ENCODE measurements at places on chromosomes 7 and 10.

GRCh38 chr10:3890602-3891352 lies 105.8 kb upstream of the KLF6 start:
- DNase-seq, result no peak

GRCh38 chr7:66575398-66575797 lies 53.3 kb upstream of the KCTD7 start:
- no peak for DNase-seq

GRCh38 chr7:92874567-92874966 lies 38.2 kb upstream of the CDK6 start:
- DNase-seq, result no peak

- no peak for DNase-seq
Measured at GRCh38 chr7:116799916-116800315, 62.5 kb upstream of the CAPZA2 start.

GRCh38 chr7:112572669-112573301 lies 92.0 kb downstream of the LSMEM1 start:
- no peak for DNase-seq

DNA sequence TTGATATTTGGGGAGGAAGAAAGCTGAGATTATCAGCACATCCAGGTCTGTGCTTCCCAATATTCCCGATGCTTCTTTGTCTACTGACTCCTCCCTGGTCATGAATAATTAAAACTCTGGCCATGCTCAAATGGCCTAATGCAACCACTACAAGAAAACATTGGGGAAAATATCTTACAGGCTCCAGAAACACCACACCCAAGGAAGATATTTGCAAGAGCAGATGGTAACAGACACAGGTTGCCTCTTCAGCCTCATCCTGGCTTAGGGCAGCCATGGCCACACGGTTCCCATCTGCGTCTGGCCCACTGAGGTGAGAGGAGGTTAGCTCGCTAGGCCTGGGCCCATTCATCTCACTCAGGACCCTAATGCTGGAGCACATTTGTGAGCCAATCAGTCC lies 108.4 kb upstream of the SDK1 start:
- DNase-seq, result no peak

DNA sequence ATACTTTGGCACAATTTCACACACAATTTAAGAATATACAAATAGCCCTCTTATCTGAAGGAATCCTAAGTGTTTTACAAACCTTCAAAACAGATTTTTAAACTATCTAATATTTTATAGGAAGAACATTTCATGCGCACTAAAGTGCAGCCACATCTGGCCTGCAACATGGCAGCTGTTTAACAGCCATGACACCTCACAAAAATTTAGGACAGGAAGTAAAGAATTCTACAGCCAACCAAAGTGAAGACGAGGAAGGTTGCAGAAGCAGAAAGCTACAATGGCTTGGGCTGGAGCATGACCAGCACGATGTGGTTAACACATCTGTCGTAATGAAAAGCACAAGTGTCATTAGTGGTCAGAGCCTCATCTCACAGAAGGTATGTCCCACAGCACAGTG lies 238.1 kb downstream of the HPSE2 start:
- DNase-seq, result no peak

DNA sequence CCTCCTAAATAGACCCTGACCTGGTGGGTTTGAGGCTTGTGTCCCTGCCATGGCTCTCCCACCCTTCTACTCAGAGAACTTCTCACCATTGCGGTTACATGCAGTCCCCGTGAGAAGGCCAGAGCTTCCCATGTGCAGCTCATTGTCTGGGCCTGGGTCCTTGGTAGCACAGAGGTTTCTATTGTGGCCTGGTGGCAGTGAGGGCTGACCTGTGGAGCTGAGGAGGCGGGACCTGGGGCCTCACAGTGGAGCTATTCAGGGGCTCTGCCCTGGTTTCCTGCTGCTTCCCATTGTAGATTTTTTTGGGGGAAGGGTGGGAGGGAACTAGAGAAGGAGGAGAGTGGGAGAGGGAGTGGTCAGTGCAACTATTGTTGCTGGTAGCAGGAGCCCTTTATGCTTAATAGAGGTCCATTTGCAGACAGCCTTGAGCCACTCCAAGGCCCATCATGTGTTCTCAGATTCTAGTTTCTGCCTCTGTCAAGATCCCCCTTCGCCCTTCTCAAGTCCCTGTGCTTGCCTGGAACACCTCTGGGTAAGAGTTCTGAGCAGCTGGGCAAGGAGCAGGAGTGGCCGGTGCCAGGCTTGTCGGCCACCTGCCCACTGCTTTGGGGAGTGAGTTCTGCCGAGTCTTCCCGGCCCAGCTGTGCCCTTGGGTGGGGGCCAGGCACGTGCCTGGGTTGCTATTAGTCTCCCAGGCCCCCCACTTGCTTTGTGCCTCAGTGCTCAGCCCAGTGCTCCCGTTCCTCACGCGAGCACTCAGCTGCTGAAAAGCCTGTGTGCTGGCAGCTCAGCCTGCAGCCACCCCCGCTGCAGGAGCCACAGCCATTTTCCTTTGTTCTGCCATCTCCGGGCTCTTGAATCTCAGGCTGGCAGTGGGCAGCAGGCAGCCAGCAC lies 10.7 kb downstream of the TSPAN14 start:
- no peak for DNase-seq

DNA sequence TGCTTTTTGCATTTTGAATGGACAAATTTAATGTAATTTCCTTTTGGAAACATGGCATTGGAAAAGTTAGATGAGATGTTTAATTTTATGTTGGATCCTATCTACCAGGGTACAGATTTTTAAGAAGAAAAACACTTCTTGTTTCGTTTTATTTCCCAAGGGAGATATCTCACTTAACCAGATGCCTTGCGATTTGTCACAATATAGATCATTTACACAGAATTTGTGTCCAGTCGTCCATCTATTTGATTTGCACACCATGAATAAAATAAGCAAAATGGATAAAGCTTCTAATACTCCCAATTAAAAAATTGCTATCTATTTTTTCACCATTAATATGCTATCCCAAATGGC lies 25.7 kb downstream of the HDAC9 start:
- no peak for DNase-seq

DNA sequence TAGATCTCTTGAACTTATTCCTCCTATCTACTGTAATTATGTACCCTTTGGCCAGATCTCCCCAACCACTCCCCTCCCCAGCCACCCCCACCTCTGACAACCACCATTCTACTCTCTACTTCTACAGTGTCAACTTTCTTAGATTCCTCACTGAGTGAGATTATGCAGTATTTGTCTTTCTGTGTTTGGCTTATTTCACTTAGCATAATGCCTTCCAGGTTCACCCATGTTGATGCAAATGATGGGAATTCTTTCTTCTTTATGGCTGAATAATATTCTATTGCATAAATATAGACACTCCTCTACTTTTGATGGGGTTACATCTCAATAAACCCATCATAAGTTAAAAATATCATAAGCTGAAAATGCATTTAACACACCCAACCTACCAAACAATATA lies 21.3 kb upstream of the HNRNPH3 start:
- DNase-seq, result no peak

DNA sequence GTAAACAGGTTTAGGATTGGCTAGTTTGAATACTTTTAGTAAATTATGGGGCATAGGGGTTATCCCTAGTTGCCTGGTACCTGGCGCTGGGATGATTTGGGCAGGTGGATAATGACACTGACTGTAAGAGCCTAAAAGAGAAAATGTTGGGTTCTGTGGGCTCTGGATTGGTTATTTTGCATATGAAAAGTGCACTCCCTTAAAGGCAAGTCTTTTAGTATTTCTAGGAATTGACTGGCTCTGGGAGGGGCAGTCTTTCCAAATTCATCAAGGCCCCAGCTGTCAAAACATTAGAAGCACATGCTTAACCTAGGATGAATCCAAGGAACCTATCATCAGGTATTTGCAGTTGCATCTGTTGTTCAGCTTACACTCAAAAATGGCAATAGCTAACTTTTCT lies 454.6 kb upstream of the SORCS1 start:
- DNase-seq, result no peak

GRCh38 chr7:31214751-31215150 lies 125.8 kb downstream of the NEUROD6 start:
- no peak for DNase-seq

- no peak for DNase-seq
Measured at GRCh38 chr7:101891936-101892640, 74.7 kb downstream of the CUX1 start.

GRCh38 chr7:39631736-39632308 lies 8.4 kb downstream of the RALA start:
- no peak for DNase-seq

DNA sequence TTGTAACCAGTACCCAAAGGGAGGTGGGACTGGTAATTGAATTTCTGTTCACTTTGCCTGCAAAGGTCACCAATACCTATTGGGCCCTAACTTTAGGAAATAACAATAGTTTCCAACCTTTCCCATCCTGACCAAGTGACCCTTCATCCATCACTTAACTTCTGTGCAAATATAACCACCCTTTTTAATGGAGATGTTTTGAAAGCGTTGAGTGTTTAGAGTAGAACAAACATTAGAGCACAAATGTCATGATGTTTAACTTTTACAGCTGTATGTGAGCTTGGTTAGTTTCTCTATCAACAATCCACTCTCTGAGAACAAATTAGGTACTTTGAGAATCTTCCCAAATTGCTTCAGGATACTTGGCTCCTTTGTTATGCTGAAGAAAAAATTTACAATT lies 66.4 kb downstream of the MET start:
- DNase-seq, result no peak

- no peak for DNase-seq
Measured at GRCh38 chr10:63822496-63822895, 301.3 kb downstream of the REEP3 start.

DNA sequence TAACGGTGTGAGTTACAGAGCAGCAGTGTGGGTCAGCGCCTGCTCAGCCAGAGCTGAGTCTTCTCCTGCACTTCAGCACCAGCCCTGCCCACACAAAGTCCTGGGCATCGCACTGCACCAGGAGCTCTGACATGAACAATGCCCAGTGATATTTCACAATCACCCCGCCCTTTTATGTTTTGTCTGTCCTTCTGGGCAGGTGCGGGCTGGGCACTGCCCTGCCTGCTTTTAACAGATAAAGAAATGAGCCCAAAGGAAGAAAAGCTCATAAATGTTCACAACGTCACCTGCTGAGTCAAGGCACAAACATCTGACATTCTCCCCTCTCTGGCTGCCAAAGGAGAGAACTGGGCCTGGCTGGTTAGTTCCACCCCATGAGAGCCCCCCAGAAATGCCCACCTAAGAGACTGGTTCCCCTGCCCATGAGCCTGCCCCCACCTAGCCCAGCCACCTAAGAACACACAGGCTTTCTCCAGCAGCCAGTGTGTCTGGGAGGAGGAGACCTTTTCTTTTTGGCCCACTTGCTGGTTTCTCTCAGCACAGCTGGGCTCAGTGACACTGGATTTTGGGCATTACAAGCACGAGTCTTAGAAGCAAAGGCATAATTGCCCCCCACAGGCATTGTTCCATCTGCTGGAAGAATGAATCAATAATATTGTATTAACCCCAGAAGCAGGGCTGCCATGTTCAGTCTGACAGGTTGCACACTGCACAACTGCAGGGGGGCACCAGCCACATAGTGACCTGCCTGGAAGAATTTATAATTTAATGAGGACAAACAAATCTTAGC lies 22.3 kb downstream of the CALML3 start:
- DNase-seq, result no peak

DNA sequence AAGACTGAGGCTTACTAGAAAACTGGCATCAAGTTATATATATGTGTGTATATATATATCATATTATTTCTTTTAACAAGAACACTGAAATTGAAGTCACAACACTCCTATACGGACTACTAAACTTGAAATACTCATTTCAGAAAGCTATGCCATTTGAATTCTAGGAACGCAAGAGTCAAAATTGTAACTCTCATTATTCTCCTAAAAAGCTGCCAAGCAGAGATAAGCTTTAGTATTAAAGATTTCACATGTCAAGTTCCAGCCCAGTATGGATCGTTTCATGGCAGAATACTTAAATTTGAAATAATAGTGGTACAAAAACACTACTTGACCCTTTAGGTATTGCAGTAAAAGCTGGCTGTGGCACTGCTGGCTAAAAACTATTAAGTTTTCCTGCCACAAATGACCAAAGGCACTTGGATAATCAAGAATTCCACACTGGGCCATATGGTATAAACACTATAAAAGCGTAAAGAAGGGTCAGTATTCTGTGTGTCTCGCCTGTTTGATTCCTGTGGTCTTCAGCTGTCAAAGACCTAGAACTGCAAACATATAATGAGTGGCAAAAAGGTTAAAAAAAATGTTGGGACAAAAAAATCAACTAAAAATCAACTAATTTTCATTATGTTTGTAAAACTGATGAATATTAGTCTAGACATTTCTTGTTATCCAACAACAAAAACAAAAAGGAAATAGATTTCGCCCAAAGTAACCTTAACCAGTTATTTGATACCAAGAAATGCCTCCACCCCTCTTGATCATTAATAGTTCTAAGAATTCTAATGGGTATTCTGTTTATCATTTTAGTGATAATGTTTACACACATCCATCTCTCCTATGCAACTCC lies 2.4 kb downstream of the CCDC71L start:
- no peak for DNase-seq

DNA sequence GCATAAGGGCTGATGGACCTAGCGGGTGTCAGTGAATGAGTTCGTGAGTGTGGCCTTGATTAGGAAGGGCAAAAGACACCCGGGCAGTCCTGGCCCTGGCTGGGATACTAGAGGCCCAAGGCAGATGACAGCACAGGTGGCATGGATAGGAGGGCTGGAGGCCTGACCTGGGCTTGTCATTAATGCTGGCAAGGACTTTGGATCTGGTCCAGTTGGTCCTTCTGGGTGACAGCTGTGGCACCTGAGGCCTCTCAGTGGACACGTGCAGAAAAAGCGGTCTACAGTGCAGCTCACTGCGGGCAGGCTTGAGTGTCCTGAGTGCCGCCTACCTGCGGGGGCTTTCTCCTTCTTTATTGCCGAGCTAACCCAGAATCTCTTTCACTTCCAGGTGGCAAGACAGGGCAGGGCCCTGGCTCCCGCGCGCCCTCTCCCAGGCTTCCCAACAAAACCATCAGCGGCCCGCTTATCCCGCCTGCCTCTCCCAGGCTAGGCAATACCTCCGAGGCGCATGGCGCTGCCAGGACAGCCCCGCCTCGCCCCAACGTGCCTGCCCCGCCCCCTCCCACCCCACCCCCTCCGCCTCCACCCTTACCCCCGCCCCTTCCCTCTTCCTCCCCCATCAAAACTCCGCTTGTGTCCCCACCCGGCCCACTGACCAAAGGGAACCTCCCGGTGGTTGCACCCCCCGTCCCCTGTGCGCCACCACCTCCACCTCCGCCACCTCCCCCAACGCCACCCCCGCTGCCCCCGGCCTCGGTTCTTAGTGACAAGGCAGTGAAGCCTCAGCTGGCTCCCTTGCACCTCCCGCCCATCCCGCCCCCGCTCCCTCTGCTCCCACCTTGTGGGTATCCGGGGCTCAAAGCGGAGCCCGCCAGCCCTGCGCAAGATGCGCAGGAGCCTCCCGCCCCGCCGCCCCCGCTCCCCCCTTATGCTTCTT lies 77.4 kb downstream of the WIPF3 start:
- no peak for DNase-seq

GRCh38 chr10:30158325-30158960 lies 99.1 kb upstream of the JCAD start:
- DNase-seq, result no peak

All from CD4-positive, CD25-positive, alpha-beta regulatory T cell (primary cell).